ENCODE measurements at places on chromosomes 6 and 20.

GRCh38 chr6:100686216-100686615, 194.9 kb downstream of the ASCC3 start:
- DNase-seq = no peak

DNA sequence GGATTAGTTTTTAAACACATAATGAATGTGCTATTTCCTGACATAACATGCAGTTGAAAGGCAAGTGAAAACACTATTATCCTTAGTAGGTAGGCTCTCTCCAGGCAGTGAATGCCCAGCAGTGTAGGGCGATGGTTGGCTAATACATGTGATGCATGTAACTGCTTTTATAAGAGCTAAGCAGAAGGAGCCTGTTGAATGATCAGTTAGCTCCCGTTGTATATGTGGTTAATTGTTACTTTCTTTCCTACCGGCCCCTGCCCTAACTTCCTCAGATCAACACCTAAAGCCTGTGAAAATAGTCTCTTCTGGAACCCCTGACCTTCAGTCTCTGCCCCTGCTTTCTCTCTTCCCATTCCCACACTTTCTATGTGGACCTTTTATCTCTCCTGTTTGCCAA, 10.5 kb downstream of the SOX4 start:
- no peak for DNase-seq

GRCh38 chr6:16206595-16207037, 31.8 kb upstream of the GMPR start:
- peak; percentile 22 for DNase-seq

DNA sequence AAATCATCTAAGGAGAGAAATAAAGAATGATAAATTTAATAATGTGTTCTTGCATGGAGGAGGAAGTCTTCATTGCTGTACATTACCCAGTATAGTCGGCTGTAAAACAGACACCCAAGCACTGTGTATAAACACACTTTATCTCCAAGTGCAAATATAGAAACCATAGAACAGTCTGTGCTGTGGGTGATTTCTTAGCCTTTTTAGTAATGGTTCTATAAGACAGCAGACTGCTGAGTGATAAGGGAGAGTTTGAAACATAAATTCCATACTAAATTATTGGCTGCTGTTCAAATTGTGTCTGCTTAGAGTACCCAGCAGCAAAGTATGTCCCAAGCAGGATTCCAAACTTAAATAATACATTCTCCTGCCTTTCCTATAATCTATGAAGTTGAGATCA, 4.6 kb downstream of the FILIP1 start:
- no peak for DNase-seq

DNA sequence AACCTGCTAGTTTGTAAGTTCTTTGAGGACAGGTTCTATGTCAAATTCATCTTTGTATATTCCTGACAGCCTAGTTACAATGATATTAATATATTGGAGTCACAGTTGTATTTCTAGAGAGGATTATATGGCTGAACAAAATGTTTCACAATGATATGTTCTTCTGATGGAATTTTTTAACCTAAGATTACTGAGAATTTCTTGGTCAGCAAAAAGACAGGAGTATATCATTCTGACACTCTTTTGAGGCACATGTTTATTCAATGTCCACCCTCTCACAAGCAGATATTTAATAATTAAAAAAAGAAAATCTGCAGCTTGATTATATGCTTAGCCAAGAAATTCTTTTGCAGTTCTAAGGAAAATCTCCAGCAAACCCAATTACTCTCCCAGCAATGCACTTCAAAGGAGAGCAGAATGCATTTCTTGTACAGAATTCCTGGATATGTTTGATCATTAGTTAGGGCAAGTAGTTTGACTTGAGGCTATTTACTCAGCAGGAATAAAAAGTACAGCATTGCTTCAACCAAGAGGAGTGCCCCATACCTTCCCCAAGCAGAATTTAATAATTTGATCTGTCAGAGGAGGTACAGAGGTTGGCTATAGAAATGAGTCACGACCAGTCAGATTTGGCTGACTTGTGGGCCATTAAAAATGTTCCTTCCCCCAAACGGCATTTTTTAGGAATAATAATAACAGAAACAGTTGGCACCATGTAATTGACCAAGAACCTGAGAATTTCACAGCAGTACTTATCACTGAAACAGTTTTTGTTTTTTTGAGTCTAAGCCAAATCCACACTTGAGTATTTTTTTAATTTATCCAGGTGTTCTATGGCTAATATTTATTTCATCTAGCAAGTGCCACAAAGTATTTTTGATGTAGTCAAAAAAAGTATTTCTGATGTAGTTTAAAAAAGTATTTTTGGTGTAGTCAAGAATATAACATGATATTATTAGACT, 508.1 kb upstream of the FLRT3 start:
- DNase-seq = no peak

DNA sequence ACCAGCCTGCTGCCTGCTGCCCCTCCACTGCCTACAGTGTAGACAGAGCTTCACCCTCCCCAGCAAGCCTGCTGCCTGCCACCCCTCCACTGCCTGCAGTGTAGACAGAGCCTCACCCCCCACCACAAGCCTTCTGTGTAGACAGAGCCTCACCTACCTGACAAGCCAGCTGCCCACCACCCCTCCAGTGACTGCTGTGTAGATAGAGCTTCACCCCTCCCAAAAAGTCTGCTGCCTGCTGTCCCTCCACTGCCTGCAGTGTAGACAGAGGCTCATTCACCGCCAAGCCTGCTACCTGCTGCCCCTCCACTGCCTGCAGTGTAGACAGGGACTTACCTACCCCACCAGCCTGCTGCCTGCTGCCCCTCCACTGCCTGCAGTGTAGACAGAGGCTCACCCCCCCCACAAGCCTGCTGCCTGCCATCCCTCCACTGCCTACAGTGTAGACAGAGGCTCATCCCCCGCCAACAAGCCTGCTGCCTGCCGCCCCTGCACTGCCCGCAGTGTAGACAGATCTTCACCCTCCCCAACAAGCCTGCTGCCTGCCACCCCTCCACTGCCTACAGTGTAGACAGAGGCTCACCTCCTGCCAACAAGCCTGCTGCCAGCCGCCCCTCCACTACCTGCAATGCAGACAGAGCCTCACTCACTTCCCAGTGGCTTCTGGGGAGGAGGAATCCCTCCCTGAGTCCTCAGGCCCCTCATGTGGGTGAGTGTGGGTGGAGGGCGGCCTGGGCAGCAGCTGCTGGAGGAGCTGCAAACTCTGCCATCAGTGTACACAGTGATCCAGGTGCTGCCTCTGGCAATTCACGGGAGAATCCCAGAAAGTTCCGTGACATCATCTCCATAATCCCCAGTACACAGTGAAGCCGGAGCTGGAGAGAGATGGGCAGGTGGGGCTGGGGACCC, 140.9 kb downstream of the DLL1 start:
- no peak for DNase-seq

DNA sequence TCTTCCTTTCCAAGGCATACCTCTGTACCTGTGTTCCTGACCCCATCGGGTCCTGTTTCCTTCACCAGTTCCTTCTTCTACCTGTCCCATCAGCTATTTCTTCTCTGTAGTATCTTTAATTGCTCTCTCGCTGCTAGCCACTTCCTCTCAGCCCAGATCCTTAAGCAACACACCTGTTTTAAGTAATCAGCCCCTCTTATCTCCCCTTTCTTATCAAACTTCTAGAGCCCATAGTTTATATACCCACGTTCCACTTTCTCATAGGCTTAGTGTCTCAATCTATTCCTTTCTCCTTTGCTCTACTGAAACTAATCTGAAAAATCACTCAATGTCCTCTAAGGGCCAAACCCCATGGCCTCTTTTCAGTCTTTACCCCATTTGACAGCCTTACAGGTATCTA, 239.6 kb downstream of the BTBD9 start:
- DNase-seq = no peak

DNA sequence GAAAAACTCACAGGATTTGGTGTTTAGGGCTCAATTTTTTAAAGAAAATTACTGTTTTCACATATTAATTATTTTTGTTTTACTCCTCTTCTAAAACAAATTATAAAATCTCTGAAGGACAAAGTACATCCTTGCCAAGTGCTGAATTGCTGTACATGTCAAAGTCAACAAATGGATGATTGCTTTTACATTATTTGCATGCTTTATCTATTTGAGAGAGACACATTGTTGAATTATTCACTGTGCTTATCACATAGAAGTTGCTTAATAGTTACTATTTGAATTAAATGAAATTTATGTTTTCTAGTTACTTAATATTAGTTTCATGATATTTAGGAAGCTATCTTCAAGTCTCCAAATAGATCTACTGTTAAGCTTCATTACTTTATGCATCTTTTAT, 318.6 kb upstream of the PTCHD4 start:
- no peak for DNase-seq

DNA sequence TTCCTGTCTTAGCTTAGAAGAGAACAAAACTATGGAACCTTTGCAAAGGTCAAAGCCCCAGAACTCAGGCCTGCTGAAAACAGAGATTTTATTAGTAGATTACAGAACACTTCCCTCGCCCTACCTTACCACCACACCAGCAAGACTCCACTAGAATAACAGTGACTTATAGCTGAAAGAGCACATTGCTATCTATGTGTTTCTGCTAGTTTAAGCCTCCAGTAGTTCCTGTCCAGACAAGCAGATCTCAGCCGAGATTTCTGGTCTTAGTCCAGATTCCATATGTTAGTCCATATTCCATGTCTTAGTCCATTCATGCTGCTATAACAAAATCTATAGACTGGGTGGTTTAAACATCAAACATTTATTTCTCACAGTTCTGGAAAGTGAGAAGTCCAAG, 412.3 kb upstream of the ID4 start:
- no peak for DNase-seq

- no peak for DNase-seq
These were observed 99.1 kb downstream of the FOXC1 start for GRCh38 chr6:1708820-1709219.

DNA sequence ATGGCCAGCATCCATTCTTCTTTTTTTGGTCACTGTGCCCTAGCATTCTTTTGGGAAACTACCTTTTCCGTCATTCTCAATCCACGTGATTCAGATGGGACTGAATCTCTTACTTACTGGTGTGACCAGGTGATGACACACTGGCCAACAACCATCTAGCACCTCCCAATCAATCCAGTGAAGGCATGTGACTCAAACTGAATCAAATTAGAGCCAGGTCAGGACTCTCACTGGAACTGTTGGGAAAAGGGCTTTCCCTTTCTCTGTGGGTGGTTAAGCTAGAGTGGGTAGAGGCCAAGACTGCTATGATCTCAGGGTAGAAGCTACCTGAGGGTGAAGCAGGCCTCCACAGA, 36.2 kb upstream of the ZMYND8 start:
- no peak for DNase-seq

- DNase-seq = no peak
These were observed 91.2 kb upstream of the ADTRP start for GRCh38 chr6:11869672-11870340.

- peak; percentile 6 for DNase-seq
These were observed 17.4 kb downstream of the HSF2 start for GRCh38 chr6:122416825-122417224.

- no peak for DNase-seq
These were observed 166.4 kb downstream of the EPHA7 start for GRCh38 chr6:93252930-93253329.

- no peak for DNase-seq
These were observed 915 bp downstream of the CLVS2 start for GRCh38 chr6:122996794-122997505.

- no peak for DNase-seq
These were observed 951.9 kb upstream of the FLRT3 start for GRCh38 chr20:15289337-15289736.

DNA sequence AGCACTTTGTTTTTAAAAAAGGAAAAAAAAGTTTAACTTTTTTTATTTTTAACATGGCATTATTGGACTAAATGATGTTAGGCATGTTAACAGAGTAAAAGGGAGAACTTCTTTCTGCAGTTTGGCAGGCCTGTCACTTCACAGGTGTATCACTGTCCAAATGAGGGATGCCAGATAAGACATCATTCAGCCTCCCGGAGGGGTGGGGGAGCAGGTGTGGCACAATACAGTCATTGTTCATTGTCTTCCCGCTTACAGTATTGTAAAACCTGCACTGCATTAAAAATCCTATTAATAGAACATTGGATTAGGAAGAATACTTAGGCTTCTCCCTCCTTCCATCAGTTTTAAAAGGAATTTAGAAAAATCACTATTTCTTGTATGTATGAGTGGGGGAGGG, 80.7 kb downstream of the CARMIL1 start:
- DNase-seq = peak; percentile 15

DNA sequence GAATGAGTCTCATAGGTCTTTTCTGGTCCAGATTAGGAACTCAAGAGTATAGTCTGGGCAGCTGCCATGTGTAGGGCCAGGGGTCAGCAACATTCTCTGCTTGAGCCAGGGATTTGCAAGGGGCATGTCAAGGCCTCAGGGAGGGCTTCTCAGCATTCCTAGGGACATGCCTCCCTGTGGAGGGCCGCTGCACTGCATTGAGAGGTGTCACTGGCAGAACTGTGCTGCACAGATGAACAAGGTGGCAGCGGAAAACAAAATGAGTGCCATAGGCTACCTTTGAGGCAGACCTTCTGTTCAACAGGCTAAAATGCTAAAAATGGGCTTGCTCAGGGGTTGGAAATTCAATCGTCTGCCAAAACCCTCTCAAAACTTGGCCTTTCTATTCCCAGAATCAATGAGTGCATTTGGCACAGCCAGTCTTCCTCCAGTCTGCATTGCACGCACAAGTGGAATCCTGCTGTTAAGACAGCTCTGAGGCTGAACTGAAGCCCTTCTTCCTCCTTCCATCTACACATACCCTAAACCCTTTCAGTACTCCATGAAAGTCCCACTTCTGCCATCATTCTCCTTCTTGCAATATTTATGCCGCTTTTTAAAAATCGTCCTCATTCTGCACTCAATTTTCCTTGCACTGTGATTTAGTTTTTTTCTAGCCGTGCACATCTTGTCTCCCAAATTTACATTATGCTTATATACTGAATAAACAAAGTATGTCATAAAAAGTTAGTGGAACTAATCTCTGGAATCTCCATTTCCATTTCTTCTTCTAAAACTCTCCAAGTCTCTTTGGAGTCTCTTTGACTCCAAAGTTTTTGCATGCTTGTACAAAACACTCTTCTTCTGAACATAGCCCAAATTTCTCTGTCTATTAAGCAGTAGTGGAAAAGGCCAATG, 51.7 kb downstream of the SLC26A8 start:
- DNase-seq = no peak

GRCh38 chr6:113690281-113691259, 166.6 kb upstream of the MARCKS start:
- no peak for DNase-seq

- no peak for DNase-seq
These were observed 42.4 kb downstream of the POPDC3 start for GRCh38 chr6:105137388-105137787.

DNA sequence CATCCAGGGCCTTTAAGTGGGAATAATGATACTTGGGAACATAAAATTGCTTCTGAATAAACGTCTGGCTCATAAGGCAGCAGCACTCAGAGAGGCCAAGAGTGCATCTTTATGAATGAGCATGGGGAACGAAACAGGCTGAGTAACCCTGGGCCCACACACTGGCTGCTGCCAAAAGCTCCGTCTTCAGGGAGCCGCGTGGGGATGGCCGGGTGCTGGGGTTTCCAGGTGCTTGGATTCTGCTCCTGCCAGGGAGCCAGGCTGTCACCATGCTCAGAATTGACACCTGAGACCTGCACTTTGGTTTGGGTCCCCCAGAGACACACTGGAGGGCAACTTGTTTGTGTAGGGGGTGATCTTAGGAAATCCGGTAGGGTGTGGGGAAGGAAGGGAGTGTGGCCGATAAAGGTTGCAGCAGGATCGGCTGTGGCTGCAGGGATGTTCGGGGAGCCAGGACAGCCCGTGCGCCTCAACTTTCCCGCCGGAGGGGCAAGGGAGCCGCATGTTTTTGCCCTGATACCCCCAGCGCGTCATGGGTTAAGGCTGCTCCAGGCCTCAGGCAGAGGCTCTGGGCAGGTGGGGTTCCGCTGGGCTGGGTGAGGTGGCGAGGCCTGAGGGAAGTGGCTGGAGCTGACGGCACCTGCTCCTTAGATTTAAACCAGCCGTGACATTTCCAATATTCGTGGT, 101.8 kb downstream of the YTHDF1 start:
- no peak for DNase-seq

All from NCI-H1417 treated with DMSO at 0.1 percent for 48 hours (cell line).